CD4-positive, alpha-beta T cell treated with Interleukin-15 for 4 hours (primary cell): ENCODE measurements at places on chromosomes 1 and 21.
A peak's percentile ranks its signal among the peaks of the same experiment; 100 is the strongest.

DNA sequence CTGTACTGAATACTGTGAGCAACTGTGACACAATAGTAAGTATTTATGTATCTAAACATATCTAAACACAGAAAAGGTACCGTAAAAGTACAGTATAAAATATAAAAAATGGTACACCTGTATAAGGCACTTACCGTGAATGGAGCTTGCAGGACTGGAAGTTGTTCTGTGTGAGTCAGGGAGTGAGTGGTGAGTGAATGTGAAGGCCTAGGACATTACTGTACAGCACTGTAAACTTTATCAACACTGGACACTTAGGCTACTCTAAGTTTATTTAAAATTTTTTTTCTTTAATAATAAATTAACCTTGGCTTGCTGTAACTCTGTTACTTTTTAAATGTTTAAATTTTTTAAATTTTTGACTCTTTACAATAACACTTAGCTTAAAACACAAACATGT, 24.5 kb upstream of the SHCBP1L start:
- DNase-seq, result no peak

DNA sequence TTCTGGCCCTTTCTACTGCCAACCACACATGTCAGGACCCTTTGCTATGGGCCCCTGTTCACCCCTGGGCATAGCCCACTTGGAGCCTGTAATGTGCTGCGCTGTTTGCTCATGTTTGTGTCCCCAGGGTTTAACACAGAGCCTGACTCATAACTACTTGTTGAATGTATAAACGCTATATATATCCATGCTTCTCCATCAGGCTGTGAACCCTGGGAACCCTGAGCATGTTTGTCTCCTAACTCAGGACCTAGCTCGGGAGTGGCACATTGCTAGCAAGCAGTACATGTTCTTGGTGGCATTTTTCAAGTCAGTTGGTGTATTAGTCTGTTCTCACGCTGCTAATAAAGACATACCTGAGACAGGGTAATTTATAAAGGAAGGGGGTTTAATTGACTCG, 8.0 kb downstream of the OLFML3 start:
- no peak for DNase-seq

- DNase-seq, result no peak
Observed at GRCh38 chr1:229696385-229696784, 70.3 kb downstream of the URB2 start.

GRCh38 chr1:110508028-110508940, 10.7 kb downstream of the KCNA10 start:
- no peak for DNase-seq

- no peak for DNase-seq
Observed at GRCh38 chr1:108816049-108816893, 40.6 kb downstream of the AKNAD1 start.

DNA sequence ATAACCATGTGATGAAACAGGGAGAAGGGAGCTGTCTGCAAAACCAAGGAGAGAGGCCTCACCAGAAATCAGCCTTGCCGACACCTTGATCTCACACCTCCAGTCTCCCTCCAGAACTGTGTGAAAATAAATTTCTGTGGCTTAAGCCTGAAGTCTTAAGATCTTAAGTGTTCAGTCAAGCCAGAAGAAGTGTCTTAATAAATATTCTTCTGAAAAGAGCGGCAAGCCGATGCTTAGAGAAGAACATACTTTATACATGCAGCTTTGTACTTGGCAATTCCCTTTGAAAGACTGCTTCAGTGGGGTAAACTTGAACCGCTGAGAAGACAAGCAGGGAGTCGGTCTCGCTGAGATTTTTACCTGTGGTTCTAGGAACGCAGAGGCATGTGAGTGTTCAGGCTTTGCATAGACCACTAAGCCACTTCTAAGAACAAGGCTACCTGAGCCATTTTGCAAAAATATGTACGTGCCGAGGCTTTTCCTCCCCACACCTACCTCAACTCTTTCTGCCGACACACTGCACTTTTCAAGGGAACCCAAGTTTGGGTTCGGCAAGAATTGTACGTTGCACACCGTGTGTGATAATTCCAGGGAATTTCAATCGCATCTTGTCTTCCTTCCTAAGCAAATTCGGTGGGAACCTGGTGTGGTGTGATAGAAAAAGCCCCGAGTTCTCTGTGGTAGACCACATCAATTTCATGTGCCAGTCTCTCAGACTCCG, 3.4 kb downstream of the RUNX1 start:
- peak; percentile 84 for DNase-seq

- DNase-seq, result no peak
Observed at GRCh38 chr1:206782448-206782847, 10.2 kb upstream of the IL10 start.

DNA sequence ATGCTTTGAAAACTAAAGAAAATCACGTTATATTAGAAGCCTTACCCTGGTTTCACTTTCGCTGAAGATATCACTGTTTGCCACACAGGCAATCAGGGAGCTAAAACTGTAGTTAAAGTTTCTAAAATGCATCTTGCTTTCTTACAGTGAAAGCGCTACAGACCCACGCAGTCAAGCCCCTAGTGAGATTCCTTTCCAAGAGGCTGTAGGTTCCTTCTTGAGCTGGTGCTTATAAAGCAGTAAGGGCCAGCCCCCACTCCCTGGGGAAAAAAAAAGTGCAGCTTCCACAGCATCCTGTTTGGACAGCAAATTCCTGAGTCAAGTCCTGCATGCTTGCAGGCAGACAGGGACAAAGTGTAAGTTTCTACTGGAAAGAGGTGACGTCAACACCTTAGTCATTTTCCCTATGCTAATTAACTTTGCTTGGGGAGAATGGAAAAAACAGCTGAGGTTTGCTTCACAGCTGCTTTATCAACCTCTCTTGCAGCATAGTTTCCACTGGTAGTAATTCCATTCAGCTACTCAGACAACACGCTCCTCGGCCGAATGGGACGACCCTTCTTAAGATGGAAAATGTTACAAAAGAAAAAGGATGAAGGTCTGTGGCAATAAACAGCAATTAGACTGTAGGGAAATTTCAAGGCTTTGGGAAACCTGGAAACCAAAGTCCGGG, 14.7 kb upstream of the KCNE1 start:
- DNase-seq, result no peak

- no peak for DNase-seq
Observed at GRCh38 chr21:35070436-35070835, 21.3 kb upstream of the RUNX1 start.

DNA sequence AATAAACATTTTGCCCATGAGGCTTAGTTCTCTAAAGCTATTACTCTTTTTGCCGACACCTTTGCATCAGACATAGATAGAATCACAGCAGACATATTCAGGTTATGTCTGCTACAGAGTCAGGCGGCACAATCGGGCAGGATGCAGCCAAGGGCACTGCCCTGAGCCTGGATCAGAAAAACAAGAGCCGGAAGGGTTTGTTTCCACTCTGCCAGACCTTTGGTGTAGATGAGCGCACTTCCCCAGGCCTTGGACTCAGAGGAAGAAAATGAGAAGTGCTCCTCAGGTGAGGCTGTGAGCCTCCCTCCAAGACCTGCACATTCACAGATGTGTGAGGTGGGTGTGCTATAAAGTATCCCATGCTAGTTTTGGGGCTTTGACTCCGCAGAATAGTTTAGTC, 43.7 kb downstream of the GNG12 start:
- DNase-seq, result no peak

DNA sequence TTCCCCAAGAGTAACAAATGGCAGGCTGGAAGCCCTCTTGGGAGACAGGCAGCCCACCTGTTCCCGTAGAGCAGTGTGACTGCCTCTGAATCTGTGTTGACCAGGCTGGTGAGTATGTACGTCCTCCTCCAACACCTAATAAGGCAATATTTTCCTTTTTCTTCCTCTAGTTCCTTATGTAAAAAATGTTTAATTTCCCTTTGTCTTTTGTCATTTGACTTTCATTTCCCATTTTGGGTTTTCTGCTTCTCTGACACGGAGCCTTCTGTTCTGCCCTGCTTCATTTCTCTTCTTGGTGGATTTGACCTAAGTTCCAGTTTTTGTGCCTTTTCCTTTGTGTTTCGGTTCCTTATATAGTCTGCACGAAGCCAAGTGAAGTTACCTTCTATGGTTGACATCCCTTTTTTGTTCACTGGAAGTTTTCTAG, 65.8 kb upstream of the ATF3 start:
- DNase-seq, result no peak

DNA sequence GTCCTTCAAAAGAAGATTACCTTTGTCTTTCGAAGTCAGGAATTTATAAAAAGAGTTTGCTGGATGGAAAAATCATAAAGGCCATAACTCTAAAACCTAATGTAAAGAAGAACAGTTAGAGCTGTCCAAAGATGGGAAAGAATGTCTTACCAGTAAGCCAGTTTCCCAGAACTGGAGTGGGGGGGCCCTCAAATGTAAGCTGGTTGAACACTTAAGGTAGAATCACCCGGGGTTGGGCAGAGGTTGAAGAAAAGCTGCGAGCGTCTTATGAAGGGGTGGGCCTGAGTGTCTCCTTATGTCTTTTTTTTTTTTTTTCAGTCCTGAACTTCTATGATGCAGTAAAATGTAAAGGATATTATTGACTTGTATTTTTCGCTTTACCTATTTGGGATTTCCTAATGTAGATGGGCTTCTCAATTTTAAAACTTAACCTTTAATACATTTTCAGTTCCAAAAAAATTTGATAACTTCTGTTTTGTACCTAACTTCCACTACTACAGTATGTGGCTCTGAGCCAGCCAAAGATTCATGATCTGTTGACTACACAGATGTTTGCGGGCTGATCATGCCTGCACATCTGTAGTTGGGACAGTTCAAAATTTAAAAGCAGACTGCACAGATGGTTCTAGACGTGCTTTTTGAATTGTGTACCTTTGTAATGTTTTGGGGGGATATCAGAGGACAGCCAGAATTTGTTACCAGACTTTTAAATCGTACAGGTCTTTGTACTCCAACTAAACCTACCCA, 43.6 kb downstream of the NFYC start:
- DNase-seq, result no peak

- no peak for DNase-seq
Observed at GRCh38 chr1:233873666-233874065, 30.8 kb upstream of the SLC35F3 start.

DNA sequence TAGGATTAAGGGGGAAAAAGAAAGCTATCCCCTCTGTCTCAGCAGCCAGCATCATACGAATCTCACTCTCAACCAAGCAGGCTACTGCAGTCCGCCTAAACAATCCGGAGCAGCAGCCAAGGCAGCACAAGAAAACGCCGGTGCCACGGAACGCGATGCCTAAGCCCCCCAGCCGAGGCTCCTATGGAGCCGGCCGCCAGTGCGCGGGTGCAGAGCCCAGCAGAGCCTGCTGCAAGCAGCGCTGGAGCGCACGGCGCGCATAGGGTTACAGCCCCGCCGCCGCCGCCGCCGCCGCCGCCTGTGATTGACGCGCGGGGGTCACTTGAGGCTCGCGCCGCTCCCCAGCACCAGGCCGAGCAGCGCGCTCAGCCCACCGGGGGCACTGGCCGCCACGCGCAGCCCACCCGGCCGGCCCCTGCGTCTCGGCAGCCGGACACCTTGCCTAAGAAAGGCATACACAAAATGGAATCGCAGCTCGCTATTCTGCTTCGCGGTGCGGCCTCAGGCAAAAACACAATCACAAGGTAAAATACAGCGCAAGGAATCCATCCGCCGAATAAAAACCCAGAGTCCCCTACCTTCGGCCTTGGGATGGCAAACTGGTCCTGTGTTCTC, 780 bp downstream of the HIVEP3 start:
- DNase-seq, result no peak

DNA sequence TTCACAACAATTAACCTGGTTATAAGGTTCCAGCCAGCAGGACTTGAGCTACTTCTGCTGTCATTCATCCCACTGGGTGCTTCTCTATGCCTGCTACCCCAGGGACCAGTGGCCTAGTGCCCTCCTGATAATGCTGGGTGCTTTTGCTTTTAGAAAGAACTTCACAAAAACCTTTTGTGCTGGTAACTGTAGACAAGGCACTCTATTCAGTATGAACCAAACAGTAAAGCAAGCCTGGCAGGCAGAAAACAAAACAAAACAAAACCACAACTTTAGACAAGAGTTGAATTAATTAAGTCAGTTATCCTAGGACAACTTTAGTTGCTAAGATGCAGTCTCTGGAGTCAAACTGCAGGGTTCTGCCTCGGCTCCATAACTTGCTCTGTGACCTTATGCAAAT, 61.9 kb upstream of the ADGRL2 start:
- no peak for DNase-seq

DNA sequence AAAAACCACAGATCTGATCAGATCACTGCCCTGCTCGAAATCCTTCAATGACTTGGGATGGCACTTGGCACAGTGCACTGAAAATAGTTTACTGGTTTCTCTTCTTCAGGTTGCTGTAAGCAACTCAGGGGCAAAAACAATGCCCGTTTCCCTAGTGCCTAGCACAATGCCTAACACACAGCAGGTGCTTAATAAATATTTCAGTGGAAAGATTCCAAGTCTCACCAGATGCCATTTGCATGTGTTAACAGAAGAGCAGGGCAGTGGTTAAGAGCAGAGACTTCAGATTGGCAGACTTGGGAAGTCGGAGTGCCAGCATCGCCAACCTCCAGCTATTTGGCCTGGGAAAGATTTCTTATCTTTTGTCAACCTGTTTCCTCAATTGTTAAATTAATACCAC, 10.9 kb upstream of the METTL25B start:
- DNase-seq, result no peak

GRCh38 chr1:46804926-46805325, 6.1 kb downstream of the CYP4B1 start:
- DNase-seq, result no peak

DNA sequence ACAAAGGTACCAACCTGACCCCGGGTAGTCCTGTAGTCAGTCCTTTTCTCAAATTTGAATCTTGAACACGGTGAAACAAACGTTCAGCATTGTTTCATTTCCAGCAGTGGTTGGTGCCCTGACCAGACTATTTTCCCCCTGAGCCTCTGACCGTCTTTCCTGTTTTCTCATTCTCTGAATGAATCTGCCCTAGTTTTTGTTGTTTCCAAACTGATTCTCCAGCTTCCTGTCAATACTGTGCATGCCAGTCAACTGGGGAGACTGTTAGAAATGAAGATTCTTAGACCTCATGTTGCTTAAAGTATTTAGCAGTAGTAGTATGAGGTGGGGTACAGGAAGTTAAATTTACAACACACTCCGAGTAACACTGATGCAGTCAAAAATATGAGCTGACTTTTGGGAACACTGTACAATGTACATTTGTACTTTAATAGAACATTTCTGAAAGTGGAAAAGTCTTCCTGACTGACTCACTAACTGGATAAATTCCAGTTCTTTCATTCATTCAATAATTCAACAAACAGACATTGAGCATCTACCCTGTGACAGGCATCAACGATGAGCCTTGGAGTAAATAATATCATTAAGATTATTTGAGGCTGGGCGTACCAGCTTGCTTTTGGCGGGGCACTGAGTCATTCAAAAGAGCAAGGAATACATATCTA, 26.0 kb upstream of the ZRANB2 start:
- no peak for DNase-seq
